ENCODE measurements at places on chromosomes 3 and 15.

DNA sequence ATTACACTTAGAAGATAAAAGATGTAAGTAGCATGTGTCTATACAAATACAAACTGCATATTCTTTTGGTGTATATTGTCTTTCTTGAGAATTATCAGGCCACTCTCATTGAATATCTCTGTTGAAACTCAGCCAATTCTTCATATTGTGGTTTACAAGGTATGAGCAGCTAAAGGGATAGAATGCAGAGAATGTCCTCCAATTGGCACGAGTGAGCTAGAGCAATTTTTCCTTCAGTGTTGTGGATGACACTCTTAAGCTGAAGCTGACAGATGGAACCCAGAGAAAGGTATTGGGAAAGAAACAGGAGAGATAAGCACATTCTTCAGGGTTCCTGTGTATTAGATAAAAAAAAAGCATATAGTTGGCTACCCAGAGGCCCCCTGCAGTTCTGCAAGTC is 453.1 kb downstream of the EPHA3 start:
- DNase-seq: no peak

DNA sequence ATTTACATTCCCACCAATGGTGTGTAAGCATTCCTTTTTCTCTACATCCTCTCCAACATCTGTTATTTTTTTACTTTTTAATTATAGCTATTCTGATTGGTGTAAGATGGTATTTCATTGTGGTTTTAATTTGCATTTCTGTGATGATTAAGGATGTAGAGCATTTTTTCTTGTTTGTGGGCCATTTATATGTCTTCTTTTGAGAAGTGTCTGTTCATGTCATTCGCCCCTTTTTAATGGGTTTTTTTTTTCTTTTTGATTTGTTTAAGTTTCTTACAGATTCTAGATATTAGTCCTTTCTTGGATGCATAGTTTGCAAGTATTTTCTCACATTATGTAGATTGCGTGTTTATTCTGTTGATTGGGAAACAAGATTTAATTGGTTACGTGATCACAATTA is 14.2 kb downstream of the RAP2B start:
- no peak for DNase-seq

DNA sequence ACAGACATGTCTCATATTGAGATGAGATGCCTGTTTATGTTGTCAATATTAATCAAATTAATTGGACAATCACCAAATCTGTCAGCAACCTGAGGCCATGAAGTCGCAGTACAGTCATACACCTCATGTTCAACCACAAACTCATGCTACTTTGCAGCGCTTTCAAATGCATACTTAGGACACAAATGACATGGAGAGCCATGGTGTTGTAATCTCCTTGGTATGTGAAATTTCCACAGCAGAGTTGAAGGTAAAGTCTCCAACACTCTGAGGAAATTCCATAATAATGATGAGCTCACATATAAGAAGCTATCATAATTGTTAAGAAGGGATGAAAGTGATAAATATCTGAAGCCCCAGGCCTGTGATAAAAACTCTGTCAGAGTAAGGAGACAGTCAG is 873.9 kb downstream of the MCTP2 start:
- DNase-seq: no peak

DNA sequence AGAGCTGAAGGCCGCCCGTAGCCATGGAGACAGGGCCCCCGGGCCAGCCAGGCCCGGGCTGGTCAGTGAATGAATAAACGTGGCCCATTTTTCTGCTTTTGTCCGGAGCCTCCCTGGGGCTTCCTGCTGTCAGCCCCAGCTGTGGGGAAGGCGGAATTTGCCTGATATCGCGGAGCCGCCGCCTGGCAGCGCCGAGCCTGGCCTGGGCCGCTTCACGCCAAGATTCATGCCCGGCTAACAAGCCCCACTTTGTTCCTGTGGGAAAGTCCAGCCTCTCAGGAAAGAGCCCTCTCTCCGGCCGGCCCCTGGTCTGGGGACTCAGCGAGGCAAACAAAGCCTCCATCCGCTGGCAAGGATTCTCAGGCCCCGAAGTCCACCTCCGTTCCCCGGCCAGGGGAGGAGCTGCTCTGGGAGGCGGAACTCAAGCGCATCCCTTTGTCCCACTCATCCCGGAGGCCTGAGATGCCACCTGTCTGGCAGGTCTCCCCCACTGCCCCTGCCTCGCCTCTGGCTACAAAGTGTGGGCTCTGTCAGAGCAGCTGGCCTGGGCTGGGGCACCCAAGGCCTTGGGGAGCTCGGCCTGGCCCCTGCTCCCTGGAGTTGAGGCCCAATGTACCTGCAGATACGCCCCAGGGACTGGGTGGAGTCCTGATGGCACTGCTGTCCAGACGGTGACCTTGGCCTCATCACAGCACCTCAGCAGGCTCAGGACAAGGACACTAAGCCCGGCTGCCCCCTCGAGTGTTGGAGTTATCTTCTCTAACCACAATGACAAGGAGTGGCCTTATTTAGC is 51.6 kb upstream of the SLC6A11 start:
- peak; percentile 90 for DNase-seq

DNA sequence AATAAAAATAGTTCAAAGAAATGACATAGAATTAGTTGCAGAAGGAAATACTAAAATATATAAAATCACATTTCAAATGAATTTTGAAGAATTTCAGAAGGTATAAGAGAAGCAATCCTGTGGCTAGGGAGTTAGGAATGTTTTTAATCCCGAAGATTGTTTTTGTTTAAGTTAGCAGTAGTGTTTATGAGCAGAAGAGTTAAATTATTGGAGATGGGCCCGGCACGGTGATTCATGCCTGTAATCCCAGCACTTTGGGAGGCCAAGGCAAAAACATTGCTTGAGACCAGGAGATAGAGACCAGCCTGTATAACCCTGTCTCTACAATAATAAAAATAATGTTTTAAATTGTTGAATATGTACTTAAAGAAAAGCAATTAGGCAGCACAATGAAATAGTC is 432.5 kb downstream of the MFSD1 start:
- no peak for DNase-seq

DNA sequence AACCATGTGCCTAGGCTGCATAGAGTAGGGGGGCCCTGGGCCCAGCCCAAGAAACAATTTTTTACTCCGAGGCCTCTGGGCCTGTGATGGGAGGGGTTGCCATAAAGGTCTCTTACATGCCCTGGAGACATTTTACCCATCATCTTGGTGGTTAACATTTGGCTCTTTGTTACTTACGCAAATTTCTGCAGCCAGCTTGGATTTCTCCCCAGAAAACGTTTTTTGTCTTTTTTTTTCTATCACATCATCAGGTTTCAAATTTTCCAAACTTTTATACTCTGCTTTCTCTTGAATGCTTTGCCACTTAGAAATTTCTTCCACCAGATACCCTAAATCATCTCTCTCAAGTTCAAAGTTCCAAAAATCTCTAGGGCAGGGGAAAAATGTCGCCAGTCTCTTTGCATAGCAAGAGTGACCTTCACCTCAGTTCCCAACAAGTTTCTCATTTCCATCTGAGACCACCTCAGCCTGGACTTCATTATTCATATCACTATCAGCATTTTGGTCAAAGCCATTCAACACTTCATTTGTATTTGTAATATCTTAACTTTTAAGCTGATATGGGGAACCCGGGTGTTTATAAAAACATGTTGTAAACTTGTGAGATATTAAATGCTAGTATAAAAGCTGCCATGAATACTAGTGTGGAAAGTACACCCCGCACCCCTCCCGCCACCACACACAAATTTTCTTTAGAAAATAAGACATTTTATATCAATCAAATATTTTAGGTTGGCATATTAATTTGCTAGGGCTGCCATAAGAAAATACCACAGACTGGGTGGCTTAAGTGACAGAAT is 56.0 kb upstream of the PLSCR4 start:
- no peak for DNase-seq

DNA sequence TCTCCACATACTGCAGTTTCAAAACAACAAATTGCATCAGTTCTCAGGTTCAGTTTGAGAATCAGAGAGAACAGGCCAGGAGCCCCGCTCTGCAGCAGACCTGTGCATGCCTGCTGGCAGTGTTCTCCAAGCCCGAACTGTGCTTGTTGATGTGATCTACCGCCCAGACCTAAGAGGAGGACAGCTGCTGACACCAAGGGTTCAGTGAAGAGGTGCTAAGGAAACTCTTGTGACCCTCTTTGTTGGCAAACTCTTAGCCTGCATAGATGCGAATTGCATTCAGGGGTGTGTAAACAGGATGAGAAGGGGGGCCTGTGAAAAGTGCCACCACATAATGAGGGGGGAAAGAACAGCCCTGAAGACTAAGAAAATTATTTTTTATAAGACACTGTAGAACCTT is 89.8 kb downstream of the PDE8A start:
- no peak for DNase-seq

- DNase-seq: no peak
Observed at GRCh38 chr3:61595288-61595687, 33.9 kb downstream of the PTPRG start.

DNA sequence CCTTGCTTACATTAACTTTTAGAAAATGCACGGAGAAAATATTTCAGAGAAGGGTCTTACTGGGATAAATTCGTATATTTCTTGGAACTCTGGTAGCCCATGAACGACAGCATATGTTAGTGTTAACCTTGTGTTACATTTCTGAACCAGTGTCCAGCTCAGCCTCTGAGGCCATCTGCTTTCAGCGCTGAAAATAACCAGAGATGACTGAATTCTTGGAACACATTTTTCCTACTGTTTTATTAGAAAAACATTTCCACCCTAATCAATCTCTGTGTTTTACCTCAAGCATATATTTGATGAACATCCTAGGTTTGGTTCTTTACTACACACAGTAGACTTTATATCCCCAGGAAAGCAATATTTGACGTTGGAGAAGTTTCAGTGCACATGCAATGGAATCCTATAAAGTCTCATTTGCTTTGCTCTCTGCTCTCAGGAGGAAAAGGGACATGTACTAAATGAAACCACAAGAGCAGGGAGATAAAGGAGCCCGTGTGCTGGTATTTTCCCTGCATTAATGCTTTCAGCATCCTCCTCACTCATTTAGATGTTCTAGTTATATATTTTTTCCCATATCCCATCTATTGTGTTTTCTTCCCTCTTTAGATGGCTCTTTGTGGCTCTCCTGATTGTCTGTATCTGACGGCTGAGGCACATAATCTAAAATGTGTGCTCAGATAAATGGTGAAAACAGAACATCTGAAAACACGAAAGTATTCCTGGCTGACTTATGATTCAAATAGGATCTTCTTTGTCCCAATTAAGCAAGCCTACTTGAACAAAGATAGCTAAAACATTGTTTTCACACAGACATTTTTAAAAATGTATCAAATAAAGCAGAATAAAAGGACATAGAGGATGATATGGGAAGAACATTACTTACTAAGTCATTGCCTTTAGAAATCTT is 151.7 kb upstream of the KCNMB2 start:
- peak; percentile 50 for DNase-seq

DNA sequence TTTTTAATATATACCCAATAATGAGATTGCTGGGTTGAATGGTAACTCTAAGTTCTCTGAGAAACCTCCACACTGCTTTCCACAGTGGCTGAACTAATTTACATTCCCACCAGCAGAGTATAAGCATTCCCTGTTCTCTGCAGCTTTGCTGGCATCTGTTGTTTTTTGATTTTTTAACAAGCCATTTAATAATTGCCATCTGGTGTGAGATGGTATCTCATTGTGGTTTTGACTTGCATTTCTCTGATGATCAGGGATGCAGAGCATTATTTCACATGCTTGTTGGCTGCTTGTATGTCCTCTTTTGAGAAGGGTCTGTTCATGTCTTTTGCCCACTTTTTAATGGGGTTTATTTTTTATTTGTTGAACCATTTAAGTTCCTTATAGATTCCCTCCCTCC is 75.0 kb upstream of the EPHB3 start:
- no peak for DNase-seq

DNA sequence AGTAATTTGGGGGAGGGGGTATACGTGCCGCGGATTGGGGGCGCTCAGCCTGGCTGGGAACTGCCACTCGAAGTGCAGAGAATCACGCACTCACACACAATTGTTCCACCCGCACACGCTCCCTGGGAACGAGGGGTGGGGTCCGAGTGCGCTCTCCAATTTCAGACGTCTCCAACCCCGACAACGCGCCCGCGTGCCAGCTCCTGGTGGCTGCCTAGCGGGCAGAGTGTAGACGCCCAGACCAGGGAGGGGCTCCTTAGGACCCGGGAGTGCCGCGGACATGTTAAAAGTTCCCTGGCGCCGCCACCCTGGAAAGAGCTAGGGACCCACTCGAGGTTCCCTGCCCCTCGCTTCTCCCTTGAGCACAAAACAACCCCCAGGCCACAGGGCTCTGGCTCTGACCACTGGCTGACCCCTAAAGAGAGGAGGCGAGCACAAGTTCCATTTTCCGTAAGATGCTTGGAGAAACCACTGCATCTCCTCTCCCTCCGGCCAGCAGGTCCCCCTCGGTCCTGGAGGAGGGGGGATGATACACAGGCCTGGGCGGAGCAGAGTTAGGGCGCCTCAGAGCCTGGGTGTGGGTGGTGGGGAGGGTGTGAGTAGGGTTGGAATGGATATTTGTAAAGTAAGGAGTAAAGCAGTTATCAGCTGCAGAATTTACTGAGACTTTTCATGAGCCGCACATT is 894 bp upstream of the ANKRD63 start:
- peak; percentile 44 for DNase-seq

DNA sequence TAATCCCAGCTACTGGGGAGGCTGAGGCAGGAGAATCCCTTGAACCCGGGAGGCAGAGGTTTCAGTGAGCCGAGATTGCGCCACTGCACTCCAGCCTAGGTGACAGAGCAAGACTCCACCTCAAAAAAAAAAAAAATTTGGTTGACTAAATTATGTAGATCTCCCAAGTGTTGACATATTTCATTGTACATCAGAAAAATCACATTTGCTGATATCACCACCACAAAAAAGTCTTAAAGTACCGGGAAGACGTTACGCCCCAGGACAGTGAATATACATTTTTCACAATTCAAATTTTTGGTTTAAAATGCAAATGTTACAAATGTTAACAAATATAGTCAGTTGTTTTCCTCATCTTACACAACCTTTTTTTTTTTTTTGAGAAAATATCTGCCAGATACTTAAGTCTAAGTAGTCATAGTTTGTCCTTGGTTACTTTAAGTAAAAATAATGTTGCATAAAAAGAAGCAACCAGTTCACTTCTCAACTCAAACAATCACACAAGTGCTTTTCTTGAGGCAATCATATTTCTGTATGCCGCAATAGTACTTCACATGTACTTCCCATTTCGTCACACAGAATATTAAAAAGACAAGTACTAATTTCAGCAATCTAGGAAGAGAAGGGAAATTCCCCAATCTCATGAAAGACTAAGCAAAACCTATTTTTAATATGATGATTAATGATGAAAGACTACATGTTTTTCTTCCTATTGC is 41.0 kb upstream of the TCF12 start:
- DNase-seq: no peak

DNA sequence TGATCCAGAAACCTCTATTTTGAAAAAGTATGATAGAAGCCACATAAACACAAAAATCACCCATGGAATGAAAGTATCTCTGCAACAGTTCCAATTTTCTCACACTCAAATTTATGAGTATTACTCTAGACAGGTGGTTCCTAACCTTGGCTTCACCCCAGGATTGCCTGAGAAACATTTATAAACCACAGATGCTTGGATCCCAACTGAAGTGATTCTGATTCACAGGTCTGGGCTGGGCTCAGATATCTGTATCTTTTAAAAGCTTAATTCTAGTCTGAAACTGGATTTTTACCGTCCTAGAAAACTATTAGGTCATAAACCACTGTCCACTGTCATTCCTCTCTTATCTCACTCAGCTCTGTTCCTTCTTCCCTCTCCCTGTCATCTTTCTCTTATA is 7.4 kb upstream of the SST start:
- no peak for DNase-seq
